ENCODE measurements at places on chromosomes 12 and 14.

- no peak for DNase-seq
Measured at GRCh38 chr14:74951443-74952179, 3.8 kb downstream of the PGF start.

GRCh38 chr12:54154681-54155186, 34.1 kb downstream of the SMUG1 start:
- no peak for DNase-seq

- DNase-seq = no peak
Measured at GRCh38 chr14:89284333-89285058, 132.5 kb downstream of the FOXN3 start.

GRCh38 chr14:91847693-91848092, 19.6 kb downstream of the TC2N start:
- no peak for DNase-seq

- no peak for DNase-seq
Measured at GRCh38 chr12:46725332-46725731, 100.5 kb downstream of the SLC38A4 start.

- no peak for DNase-seq
Measured at GRCh38 chr12:95583933-95584332, 32.7 kb upstream of the USP44 start.

DNA sequence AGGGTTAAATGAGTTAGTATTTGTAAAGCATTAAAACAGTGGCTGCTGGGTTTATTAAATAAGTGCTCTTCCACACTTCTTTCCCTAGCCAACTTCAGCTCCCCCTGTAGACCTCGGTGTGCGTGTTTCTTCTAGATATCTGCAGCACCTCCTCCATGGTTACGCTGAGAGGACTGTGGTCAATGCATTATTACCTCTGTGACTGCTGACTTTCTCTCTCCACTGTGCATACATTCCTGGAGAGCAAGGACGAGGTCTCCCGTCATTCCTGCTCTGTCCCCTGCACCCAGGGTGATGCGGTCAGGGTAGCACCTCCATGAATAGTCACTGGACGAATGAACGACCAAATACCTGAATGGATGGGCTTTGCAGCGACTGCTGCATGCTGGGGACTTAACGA, 44.6 kb downstream of the ZFP36L1 start:
- DNase-seq = no peak

DNA sequence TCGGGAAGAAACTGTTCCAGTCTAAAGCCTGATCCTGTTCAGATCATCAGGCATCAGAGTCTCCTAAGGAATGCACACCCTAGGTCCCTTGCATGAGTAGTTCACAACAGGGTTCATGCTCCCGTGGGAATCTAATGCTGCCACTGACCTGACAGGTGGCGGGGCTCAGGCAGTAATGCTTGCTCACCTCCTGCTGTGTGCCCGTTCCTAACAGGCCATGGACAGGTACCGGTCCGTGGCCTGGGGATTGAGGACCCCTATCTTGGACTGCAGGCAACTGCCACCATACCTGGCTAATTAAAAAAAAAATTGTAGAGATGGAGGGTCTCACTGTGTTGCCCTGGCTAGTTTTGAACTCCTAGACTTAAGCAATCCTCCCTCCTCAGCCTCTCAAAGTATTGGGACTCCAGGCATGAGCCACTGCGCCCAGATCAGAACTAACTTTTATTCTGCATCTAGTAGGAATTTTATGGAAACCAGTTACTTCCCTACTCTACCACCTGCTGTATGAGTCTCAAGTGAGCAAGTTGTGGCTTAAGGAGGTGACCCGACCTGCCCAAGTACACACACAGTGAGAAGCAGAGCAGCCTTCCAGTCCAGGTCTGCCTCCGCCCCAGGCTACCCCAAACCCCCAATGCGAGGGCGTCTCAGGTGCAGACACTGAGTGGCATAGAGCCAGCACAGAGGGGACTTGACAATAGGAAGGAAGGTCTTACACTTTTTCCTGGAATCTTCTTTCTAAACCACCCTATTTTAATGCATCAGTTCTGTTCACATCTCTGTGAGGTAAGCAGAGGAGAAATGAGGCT, 2.5 kb upstream of the PAPLN start:
- DNase-seq = no peak

- no peak for DNase-seq
Measured at GRCh38 chr14:104203071-104203425, 64.7 kb downstream of the KIF26A start.

DNA sequence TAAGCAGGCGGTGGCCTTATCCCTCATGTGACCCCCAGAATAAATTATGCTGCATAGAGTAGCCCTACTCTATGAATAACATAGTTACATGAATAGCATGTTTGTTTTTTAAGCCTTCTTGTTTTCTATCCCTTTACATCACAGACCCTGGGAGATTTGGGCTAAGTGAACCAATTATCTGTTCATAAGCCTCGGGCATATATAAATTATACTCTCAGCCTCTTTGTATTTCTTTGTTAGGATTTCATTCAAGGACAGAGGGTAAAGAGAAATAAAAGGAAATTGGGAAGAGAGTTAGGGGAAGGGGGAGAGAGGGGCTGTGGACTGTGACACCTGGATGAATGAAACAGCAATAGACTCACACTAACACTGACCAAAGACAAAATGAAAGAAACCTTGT, 35.3 kb upstream of the RTRAF start:
- no peak for DNase-seq

GRCh38 chr12:41419131-41419893, 231.2 kb downstream of the PDZRN4 start:
- DNase-seq = peak; percentile 13

DNA sequence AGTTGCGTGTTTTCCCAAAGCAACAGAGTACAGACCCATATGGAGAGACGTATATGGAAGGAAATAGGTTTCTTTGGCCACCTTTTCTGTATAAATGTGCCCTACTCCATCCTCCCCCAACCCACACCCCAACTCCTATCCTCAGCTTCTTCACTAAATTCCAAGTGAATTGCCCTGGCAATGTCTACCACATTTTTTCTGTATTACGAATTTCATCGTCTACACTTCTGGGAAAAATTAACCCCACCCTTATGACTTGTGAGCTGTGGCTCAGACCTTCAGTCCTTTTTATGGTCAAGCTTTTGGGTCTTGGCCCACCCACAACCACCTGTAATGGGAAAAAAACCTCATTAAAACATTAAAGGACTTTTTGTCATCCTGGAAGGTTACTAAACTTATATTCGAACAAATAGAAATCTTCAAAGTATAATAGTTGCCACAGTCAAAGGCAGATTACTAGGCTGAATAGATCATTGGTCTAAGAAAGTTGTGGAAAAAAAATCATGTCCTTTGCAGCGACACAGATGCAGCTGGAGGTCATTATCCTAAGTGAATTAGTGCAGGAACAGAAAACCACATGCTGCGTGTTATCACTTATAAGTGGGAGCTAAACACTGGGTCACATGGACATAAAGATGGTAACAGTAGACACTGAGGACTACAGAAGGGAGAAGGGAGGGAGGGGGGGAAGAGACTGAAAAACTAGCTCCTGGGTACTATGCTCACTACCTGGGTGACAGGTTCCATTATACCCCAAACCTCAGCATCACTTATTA, 15.7 kb upstream of the NFKBIA start:
- DNase-seq = no peak

DNA sequence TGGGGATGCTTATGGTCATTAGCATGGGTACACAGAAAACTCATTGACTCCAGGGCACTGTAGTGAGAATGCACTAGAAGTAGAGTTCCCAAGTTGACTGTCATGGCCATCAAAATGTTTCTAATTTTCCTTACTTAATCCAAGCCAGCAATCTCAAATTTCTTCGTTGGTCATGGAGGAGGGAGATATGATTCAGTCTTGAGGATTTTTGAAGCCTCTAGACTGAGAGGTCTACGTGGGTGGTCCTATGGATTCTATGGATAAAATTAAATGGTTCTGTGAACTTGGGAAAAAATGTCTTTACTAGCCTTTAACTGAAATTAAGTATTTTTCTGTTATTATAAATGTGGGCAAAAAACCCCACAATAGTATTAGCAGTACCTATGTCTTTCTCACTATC, 508.5 kb downstream of the FUT8 start:
- no peak for DNase-seq

DNA sequence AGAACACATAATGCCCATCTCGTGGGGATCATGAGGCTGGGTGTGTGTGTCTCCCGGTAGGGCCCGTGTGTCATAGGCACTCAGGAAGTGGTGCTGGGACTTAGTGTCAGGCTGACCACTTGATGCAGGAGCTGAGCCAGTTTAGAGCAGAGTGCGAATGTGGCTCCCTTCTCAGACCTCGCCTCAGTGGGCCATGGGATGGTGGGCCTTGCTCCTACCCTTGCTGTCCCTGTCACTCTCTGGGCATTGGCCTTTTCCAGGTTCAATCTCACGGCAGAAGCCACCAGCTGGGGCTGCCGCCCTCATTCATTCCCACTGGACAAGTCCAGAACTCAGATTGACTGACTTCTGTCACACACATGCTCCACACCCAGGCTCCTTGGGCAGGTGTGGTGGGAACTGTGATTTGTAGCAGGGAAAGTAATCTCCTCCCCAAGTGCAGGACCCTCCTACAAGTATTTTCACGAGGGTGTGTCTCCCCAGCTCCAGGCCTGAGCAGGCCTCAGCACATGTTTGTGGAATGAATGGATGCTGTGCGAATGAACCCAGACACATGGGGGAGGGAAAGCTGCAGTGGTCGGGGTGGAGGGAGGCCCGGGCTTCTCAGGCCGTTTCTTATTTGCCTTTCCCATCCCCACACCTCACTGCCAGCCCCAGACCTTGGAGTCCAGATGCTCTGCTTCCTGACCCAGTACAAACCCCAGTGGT, 54.9 kb downstream of the BEGAIN start:
- DNase-seq = no peak

DNA sequence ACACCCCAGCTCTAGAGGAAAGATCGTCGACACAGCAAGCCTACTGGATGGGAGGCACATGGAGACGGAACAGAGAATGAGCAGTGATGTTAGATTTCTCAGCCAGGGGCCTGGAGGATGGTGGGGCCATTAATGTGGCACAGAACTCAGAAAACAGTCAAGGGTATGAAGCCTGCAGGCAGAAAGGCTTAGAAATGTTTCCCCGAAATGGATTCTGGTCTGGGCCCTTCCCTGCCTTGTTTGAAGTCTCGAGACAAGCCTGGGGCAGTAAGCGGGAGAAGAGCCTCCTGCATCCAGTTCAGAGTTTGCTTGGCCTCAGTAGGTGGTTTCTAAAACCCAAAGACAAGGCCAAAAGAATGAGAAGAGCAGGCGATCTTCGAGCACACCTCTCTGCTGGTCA, 158.4 kb downstream of the NTF3 start:
- DNase-seq = no peak

GRCh38 chr12:122138181-122138580, 35.8 kb downstream of the IL31 start:
- DNase-seq = no peak

DNA sequence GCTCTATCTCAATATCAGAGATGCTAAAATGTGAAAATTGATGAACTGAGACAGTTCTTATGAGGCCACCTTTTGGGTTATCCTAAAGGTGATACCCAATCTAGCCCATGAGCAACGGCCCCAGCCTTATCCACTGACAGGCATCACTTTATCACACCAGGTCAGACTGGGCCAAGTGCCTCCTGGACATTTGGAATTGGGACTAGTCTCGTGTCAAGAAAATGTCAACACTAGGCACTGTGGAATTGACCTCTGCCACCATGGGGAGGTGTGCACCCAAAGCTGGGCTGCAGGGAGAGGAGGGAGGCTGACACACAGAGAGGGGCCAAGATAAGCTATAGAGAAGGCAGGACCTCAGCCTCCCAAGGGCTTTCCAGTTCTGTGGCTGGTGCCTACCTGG, 78.5 kb upstream of the ZFP36L1 start:
- DNase-seq = no peak

GRCh38 chr14:101227611-101228594, 324.4 kb upstream of the RTL1 start:
- no peak for DNase-seq

DNA sequence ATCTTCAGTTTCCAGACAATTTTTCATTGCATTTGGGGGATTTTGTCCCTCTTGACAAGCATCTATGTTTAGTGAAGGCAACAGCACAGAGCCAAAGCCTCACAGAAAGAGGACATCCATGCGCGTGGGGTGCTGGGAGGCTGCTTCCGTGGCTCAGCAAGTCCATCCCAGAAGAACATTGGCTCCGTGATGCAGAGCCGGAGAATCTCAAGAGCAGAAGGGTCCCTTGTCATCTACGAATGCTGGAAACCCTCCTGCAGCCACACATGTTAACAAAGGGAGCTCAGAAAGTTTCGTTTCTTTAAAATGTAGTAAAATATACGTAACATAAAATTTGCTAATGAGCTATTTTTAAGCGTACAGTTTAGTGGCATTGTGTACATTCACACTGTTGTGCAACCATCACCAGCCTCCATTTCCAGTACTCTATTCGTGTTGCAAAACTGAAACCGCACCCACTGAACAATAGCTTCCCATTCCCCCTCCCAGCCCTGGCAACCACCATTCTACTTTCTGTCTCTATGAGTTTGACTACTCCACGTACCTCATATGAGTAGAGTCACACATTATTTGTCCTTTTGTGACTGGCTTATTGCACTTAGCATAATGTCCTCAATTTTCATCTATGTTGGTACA, 185.9 kb downstream of the TTC7B start:
- no peak for DNase-seq

- DNase-seq = no peak
Measured at GRCh38 chr14:73105727-73106126, 30.6 kb upstream of the PSEN1 start.

- no peak for DNase-seq
Measured at GRCh38 chr12:8829125-8829518, 6.7 kb downstream of the A2ML1 start.

DNA sequence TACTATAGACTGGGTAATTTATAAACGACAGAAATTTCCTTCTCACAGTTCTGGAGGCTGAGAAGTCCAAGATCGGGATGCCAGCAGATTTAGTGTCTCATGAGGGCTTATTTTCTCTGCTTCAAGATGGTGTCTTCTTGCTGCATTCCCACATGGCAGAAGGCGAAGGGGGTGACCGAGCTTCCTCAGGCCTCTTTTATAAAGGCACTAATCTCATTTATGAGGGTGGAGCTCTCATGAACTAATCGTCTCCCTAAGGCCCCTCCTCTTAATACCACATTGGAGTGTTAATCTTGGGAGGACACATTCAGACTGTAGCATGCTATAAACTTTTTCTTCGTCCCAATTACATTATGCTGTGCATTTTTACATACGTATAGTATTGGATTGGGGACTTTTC, 200.4 kb upstream of the ARHGAP5 start:
- no peak for DNase-seq

- DNase-seq = no peak
Measured at GRCh38 chr14:106500571-106500970, 974.2 kb downstream of the TMEM121 start.

DNA sequence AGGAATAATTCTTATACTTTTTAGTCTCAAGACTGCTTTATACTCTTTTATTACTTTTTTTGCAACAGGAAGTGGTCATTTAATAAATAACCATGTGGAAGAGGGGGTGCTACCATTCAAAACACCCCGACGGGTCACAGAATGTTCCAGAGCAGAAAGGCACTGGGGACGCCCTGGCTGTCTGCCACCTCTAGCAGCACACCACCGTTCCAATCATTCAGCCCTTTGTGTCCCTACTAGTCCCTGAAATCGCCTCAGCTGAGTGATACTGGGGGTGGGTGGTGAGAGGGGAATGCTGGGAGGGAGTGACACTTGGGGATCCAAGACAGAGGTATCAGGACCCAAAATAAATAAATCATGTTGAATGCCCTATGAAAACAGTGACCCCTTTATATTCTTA, 52.4 kb downstream of the MON2 start:
- DNase-seq = no peak

All from NCI-H1694 treated with DMSO at 0.1 percent for 48 hours (cell line).